ENCODE measurements at places on chromosomes 3 and 15. TPM values are rescaled to one million over a fixed set of nuclear protein-coding genes. Genes with fewer than 3 reads are reported as not detected.

DPPA4 gene
- total RNA-seq: not detected

DNA sequence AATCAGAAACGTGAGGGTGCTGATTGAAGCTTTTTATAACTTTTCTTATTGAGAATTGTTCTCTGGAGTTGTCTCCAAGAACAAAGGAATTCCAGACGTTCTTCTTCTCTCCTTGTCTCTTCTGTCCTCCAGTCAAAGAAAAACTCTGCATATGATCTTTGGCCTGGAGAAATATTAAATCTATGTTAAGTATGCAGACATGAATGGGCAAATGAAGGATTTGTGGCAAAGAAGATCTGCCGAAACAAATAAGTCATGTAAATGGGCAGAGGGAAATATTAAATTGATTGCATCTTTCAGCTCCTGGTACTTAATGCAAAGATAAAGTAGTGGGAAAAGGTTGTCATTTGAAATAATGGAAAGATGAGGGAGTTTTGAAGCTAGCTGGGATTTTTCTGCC lies 74.9 kb downstream of the IGF1R start:
- H3K27me3 ChIP-seq: no peaks in the 10 kb centered on the region
- no peak overlapping the region for H3K27ac ChIP-seq
- peaks cover 42% of the 10 kb centered on the region for H3K4me1 ChIP-seq
- H3K4me3 ChIP-seq: no peak overlapping the region

DNA sequence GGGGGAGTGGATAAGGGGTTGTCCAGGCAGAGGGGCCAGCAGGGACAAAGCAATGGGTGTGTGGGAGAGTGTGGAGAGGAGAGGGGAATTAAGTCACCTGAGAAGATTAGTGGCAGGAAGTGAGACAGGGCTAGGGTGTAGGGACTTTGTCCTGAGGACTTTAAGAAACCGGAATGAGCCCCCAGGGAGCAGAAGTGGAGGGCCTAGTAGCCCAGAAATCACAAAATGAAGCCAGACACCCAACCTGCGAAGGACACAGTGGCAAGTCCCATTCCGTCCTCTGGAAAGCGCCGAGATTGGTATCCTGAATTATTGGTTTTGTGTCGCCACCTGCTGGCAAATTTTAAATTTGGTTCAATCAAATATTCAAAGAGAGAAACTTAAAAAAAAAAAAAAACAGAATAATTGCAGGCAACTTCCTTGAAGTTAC lies 78.0 kb upstream of the SLC25A36 start:
- no peaks in the 10 kb centered on the region for H3K27me3 ChIP-seq
- no peaks in the 10 kb centered on the region for H3K36me3 ChIP-seq
- H3K4me3 ChIP-seq: no peak overlapping the region
- H3K27ac ChIP-seq: no peak overlapping the region

TUBGCP5 gene
- 24.1 TPM for total RNA-seq

DNA sequence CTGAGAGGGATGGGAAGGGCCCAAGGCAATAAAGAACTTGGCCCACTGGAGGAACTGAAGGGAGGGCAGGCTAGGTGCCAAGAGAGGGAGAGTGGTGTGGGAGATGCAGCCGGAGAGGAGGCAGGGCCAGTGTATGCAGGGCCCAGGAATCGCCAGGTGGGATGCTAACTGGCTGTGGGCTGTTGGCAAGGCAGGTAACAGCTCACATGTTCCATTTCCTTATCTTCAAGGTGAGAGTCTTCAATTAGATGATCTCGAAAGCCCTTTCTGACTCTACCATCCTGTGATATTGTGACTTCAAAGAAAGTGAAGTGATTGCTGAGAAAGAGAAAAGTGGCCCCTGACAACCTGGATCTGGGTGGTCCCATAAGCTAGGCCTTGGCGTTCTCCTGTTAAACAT lies 49.0 kb downstream of the CASR start:
- DNase-seq: no peak
- no peaks in the 10 kb centered on the region for H3K36me3 ChIP-seq
- H3K4me1 ChIP-seq: no peaks in the 10 kb centered on the region
- H3K27me3 ChIP-seq: no peaks in the 10 kb centered on the region

- no peaks in the 10 kb centered on the region for H3K36me3 ChIP-seq
- DNase-seq: no peak
- no peak overlapping the region for H3K27ac ChIP-seq
- H3K4me1 ChIP-seq: no peaks in the 10 kb centered on the region
These were observed 82.0 kb downstream of the DPPA2 start for GRCh38 chr3:109234300-109234699.

CHRD gene
- 40.9 TPM for total RNA-seq

GRCh38 chr15:68205954-68206539 lies 915 bp upstream of the CALML4 start:
- H3K27me3 ChIP-seq: no peaks in the 10 kb centered on the region
- no peak overlapping the region for H3K4me3 ChIP-seq
- H3K36me3 ChIP-seq: no peaks in the 10 kb centered on the region
- peak overlapping the region; percentile 80 for H3K27ac ChIP-seq
- peaks cover 49% of the 10 kb centered on the region for H3K4me1 ChIP-seq

DNA sequence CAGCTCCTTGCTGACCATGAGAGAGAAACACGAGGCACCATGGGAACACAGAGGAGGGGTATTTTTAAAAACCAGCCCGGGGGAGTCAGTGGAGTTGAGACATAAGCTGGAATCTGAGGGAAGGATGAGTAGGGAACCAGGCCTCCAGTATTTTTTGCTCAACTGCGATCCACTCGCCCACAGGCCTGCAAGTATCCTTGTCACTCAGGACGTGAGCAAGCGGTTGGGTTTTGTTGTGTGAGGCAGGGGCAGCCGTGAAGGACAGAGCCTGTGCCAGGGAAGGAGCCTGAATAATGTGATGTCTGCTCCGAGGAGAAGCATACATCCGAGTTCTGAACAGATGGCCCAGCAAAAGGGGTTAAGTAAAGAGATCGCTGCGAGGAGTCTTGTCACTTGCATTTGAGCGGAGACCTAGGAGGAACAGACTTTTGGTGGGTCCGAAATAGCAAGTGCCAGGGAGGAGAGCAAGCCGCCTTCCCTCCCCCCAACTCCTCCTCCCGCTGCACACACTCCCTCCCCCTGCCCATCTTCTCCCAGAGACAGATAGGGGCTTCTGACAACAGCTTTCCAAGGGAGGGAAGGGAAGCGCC lies 20.4 kb upstream of the NTRK3 start:
- no peak overlapping the region for H3K27ac ChIP-seq
- no peaks in the 10 kb centered on the region for H3K36me3 ChIP-seq
- H3K4me3 ChIP-seq: no peak overlapping the region
- H3K27me3 ChIP-seq: no peaks in the 10 kb centered on the region
- H3K4me1 ChIP-seq: no peaks in the 10 kb centered on the region
- no peak for DNase-seq

GRCh38 chr3:140292170-140292569 lies 357.2 kb downstream of the CLSTN2 start:
- H3K27me3 ChIP-seq: no peaks in the 10 kb centered on the region
- DNase-seq: no peak
- no peaks in the 10 kb centered on the region for H3K4me1 ChIP-seq
- H3K27ac ChIP-seq: no peak overlapping the region

- no peaks in the 10 kb centered on the region for H3K4me1 ChIP-seq
- H3K4me3 ChIP-seq: no peak overlapping the region
- no peaks in the 10 kb centered on the region for H3K27me3 ChIP-seq
- peaks cover 9% of the 10 kb centered on the region for H3K36me3 ChIP-seq
- no peak for DNase-seq
These were observed 15.3 kb upstream of the SPG21 start for GRCh38 chr15:65004993-65005392.

DNA sequence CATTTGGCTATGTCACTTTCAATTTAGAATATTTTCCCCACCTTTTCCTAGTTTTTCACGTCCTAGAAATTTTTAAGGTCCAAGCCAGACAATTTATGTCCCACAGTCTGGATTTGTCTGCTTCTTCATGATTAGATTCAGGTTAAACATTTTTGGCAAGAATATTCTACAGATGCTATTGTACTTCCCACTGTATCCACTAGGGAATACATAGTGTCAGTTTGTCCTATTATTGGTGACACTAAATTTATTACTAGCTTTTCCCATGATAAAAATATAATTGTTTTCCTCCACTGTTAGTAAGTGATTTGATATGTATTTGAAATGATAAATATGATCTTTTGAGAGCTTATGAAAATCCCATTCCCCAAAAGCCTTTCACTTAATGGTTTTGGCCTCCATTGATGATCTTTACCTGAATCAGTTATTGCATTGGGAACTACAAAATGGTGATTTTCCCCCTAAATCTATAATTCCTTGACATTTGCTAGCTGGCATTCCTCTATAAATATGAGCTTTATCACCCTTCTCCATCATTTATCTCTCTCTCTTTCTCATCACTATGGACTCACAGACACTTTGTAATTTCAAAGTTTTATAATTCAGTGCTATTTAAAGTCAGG lies 8.3 kb downstream of the ARL14 start:
- DNase-seq: no peak
- no peaks in the 10 kb centered on the region for H3K27me3 ChIP-seq
- H3K4me3 ChIP-seq: no peak overlapping the region
- H3K36me3 ChIP-seq: no peaks in the 10 kb centered on the region
- no peak overlapping the region for H3K27ac ChIP-seq

GRCh38 chr3:149658744-149659497 lies 1.1 kb upstream of the WWTR1 start:
- H3K36me3 ChIP-seq: no peaks in the 10 kb centered on the region
- H3K27ac ChIP-seq: peak overlapping the region; percentile 94
- H3K27me3 ChIP-seq: no peaks in the 10 kb centered on the region
- peaks cover 9% of the 10 kb centered on the region for H3K4me1 ChIP-seq
- H3K4me3 ChIP-seq: peak overlapping the region; percentile 52

- peaks cover 10% of the 10 kb centered on the region for H3K4me1 ChIP-seq
- no peaks in the 10 kb centered on the region for H3K27me3 ChIP-seq
- H3K27ac ChIP-seq: no peak overlapping the region
- no peaks in the 10 kb centered on the region for H3K36me3 ChIP-seq
- H3K4me3 ChIP-seq: peak overlapping the region; percentile 11
- DNase-seq: no peak
These were observed 63.6 kb downstream of the OSBPL10 start for GRCh38 chr3:31917303-31918005.

GRCh38 chr3:47594792-47595191 lies 16.1 kb upstream of the CSPG5 start:
- H3K4me3 ChIP-seq: no peak overlapping the region
- peaks cover 3% of the 10 kb centered on the region for H3K36me3 ChIP-seq
- DNase-seq: no peak
- no peaks in the 10 kb centered on the region for H3K27me3 ChIP-seq
- H3K4me1 ChIP-seq: no peaks in the 10 kb centered on the region

NEK10 gene
- total RNA-seq: 0.29 TPM

DNA sequence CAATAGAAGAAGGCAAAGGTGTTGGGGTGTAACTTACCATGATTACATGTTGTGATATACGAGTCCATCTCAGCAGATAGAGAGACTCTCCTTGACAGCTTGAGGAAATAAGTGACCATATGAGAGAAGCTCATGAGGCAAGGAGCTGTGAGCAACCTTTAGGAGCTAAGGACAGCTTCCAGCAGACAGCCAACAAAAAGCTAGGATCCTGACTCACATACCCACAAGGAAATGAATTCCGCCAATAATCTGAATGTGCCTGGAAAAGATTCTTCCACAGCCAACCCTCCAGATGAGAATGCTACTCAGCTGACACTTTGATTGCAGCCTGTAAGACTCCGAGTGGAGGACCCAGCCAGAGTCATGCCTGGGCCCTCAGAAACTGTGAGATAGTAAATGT lies 339.6 kb upstream of the TPRG1 start:
- H3K27me3 ChIP-seq: no peaks in the 10 kb centered on the region
- no peaks in the 10 kb centered on the region for H3K36me3 ChIP-seq
- no peak overlapping the region for H3K27ac ChIP-seq
- no peaks in the 10 kb centered on the region for H3K4me1 ChIP-seq
- no peak overlapping the region for H3K4me3 ChIP-seq

MEX3B gene
- total RNA-seq: 3.0 TPM

DNA sequence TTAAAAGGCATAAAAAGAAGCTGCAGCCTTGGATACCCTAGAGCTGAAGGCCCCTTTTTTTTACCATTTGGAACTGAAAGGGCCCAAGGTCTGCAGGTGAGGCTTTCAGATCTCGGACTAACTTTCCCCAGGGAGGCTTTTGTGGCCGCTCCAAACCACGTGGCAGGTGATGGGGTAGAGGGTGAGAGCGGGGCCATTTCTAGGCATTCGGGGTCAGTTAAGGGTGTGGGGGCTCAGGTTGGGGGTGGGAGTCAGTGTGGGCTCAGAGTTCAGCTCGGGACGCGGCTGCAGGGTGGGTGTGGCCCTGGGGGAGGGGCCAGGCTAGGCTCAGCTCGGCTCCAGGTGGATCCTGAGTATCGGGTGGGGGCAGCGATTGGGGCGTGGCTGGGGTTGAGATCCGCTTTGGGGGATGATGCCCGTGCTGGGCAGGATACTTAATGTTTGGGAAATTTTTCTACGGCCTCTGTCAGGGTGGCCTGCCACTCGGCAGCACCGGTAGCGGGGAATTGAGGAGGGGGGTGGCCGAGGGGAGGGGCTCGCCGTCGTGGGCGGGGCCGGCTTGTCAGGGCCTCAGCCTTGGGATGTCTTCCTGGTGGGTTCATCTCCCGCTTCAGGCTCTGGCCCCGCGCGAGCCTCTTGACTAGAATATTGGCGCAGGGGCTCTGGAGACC lies 2.5 kb downstream of the KLF13 start:
- no peaks in the 10 kb centered on the region for H3K36me3 ChIP-seq
- H3K4me3 ChIP-seq: peak overlapping the region; percentile 70
- peak overlapping the region; percentile 100 for H3K27ac ChIP-seq
- H3K4me1 ChIP-seq: peaks cover 61% of the 10 kb centered on the region
- H3K27me3 ChIP-seq: no peaks in the 10 kb centered on the region

DNA sequence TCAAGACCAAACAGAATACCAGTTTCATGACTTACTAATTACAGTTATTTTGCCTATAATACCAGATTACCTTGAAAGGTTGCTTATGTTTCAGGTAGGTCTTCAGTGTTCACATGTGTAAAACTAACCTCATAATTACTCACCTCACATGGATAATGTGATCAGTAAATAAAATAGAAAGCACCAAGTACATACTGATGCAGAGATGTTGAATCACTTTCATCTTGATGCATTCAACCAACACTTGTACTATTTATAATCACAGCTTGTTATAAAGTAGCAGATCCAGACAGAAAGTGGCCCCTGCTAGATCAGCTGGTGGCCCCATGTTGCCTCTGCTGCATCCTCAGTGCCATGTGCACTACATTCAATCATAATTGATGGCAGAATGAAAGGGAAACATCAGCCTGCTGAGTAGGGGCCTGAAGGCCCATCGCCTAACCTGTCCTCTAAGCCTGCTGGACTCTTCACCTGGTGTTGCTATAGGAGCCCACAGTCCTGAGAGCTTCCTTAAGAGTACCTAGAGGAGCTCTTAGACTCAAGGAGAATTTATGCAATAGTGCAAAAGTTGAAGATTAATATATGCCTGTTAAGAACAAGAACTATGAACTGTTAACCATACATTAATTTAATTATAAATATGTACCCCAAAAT lies 154.3 kb downstream of the PLCL2 start:
- peak; percentile 55 for DNase-seq
- H3K27me3 ChIP-seq: no peaks in the 10 kb centered on the region
- H3K4me1 ChIP-seq: peaks cover 16% of the 10 kb centered on the region
- H3K4me3 ChIP-seq: no peak overlapping the region
- peak overlapping the region; percentile 59 for H3K27ac ChIP-seq

- no peaks in the 10 kb centered on the region for H3K4me1 ChIP-seq
- H3K27me3 ChIP-seq: no peaks in the 10 kb centered on the region
- H3K27ac ChIP-seq: no peak overlapping the region
These were observed 138.3 kb downstream of the DIPK2A start for GRCh38 chr3:144109944-144110343.
